ENCODE measurements at places on chromosomes 2 and 18.
A peak's percentile ranks its signal among the peaks of the same experiment; 100 is the strongest.

GRCh38 chr18:62967089-62967488 is 251.7 kb downstream of the PHLPP1 start:
- no peak for DNase-seq

DNA sequence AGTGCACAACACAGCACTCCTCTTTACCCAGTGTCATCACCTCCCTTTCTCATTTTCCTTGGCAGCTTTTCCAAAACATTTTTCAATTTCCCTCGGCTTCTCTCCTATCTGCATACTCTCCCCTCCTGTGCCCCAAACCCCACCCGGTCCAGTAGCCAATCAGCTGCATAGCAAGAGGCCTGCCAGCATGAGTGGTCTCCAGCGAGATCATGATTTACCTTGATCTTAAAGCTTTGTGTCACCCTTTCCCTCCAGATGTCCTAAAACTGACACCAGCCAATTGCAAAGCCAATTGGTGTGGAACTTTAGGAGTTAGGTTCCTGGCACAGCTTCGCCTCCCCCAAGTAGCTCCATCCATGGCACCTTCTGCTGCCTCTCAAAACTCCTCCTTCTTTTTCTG is 45.2 kb upstream of the SH3RF3 start:
- no peak for DNase-seq

DNA sequence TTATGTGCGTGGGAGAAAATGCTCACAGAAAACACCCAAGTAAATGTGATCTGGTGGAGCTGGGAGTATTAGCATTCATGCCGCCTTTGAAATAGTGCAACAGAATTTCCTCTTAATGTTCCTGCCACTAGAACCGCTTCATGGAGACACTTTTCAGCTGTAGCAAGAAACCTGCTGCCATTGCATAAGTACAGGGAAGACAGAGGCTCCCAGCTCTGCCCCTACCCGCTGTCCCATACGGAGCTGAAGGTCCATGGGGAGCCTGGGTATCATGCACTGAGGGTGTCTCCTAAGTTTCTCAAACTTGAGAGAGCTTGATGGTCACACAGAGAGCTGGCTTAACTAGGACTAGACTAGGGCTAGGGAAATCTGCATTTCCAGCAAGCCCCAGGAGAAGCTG is 49.6 kb downstream of the CRIM1 start:
- no peak for DNase-seq

DNA sequence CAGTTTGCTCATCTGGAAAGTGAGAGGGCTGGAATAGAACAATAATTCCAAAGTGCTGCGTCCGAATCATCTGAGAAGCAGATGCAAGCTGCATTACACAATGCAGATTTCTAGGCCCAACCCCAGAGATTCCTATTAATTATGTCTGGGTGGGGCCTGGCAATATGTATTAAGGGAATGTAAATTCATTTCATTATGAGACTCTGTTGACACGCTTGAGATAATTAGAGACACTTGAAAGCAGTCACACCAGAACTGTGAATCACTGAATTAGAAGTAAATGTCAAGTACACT is 54.7 kb upstream of the HK2 start:
- DNase-seq, result no peak

- no peak for DNase-seq
Observed at GRCh38 chr2:174603280-174603679, 5.7 kb upstream of the WIPF1 start.

- DNase-seq, result peak; percentile 72
Observed at GRCh38 chr2:203871371-203871983, 3.9 kb downstream of the CTLA4 start.

- DNase-seq, result peak; percentile 18
Observed at GRCh38 chr2:43637030-43637803, at the start of gene PLEKHH2. TSS of gene PLEKHH2 (plus strand) at chr2:43637260. CDS start at chr2:43644674, 7,414 bp downstream.

DNA sequence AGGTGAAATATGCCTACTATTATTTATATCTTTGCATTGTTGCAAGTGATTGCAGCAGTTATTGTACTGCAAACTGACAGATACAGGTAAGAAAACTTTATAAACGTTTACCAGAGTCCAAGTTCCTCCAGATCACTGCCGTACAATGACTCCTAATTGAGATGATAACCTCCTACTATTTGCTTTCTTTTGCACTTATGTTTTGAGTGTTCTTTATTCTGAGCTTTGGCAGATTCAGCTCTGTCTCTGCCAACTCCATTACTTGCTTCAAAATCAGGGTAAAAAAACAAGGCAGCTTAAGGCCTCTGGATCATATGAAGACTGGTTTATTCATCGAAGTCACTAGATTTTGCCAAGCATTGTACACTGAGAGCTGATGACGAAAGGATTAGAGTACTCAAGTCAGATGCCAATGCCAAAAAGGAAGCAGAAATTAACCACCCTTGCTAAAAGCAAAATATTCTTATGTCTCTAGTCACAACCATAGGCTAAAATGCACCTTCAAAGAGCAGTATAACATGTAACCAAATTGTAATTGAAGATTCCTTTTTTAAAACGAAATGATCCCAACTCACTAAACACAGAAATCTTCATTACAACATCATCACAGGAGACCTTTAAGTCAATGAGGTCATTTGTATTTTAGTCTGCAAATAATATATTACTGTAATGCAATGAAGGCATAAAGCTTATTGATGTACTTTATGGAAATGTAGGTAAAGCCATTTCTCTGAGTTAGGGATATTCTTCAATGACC is 10.5 kb upstream of the IKZF2 start:
- DNase-seq, result no peak

- no peak for DNase-seq
Observed at GRCh38 chr2:111071600-111072171, 49.0 kb upstream of the BCL2L11 start.

DNA sequence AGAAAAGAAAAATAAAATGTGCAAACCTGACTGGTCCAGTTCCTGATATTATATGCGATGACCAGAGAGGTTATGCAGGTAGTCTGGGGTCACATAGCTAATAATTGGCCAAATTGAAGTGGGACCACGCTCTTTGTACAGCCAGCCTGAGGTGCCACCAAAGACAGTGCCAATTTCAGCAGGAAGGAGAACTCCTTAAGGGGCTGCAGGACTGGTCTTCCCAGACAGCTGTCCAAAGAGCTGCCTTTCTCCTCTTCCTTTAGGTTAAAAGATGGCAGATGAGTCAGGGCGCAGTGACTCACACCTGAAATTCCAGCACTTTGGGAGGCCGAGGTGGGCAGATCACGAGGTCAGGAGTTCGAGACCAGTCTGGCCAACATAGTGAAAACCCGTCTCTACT is 95.5 kb downstream of the ACKR3 start:
- DNase-seq, result no peak

DNA sequence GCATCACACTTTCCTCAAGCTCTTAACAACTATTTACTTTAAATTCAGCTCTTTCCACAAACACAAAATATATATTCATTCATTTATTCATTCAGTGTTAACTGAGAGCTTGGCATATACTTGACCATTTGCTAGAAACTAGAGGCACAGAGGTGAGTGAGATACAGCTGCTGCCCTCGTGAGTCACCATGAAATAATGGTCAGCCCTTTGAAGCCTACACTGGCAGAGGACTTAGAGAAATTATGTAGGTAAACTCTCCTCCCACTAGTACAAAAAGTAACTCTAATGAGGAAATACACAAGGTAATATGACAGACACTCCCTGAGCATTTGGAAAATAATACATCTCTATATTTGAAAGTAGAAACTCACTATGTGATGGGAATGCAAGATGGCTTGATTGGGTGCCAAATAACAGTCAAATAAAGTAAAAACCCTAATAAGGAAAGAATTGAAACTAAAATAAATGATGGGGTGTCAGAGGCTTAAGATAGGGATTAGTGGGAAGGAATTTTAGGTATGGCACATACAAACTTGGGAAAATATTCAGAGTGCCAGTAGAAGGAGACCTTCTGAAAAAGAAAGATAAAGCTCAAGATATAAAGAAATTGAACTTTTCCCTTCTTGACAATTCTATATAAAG is 61.1 kb downstream of the ANTXR1 start:
- DNase-seq, result no peak

Measured in GM12864 (cell line).